ENCODE measurements at places on chromosomes 16 and 17. TPM values are rescaled to one million over a fixed set of nuclear protein-coding genes. Genes with fewer than 3 reads are reported as not detected.

DNA sequence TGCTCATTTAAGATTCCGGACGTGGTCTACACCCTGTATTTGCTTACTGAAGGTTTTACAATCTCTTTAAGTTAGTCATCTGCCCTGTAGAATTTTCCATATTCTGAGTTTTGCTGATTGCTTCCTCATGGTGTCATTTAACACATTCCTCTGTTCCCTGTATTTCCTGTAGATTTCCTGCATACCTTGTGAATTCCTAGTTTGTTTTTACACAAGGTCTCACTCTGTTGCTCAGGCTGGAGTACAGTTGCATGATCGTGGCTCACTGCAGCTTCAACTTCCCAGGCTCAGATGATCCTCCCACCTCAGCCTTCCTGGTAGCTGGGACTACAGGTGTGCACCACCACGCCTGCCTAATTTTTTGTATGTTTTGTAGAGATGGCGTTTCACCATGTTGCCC is 66.8 kb downstream of the CMIP start:
- DNase-seq, result peak; percentile 80

DNA sequence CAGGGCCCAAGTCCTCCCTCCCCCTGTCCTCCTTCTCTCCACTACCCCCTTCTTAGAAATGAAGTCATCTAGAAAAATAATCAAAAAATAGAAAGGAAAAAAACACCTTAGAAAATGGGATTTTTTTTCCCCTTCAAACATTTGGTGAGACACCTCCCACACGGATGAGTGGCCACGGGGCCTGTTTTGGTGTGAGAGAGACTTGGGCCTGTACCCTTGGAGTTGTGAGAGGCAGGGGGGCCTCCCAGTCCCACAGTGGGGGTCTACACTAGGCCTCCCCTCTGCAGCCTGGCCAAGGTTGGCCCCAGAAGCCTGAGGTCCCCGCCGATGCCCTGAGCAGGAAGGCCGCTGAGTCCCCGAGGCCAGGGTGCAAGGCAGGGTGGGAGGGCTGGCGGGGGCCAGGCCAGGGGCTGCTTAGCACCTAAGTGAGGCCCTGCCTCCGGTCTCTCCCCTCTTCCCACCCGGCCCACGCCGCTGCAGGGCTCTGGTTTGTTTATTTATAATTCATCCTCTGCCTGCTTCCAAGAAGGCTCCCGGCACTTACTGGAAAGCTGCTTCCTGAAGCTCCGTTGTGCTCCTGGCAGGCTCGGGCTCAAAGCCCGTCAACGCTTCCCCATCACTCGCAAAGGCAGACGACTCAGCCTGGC is 26.4 kb downstream of the NPTX1 start:
- DNase-seq, result no peak

DNA sequence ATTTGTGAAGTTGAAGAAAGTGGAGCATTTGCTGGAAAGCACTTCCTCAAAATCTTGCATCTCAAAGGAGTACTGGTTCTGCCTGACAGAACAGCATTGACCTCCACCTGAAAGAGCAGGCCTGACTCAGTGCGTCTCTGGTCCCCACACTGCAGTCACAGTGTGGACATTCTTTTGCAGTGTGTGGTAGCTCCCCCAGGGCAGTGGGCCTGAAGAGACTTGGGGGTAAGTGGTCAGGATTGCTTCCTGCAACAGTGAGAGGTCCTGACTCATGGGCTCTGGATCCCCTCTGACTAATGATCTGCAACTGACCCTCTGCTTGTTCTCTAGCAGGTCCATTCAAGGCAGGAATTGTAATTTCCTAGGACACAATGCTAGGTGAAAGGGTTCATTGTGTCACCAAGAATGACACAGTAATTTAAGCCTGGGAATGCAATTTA is 204.9 kb upstream of the KCNJ16 start:
- DNase-seq, result peak; percentile 80

- no peak for DNase-seq
These were observed 669 bp upstream of the DCTPP1 start for GRCh38 chr16:30430428-30430970.

Gene CCL2
- total RNA-seq, result 135 TPM

Gene AOC2
- total RNA-seq, result 0.49 TPM

Gene ABCC11
- not detected for total RNA-seq

Gene SLC46A1
- total RNA-seq, result 4.5 TPM

Gene LDHD
- total RNA-seq, result 1.6 TPM

Gene PNMT
- not detected for total RNA-seq
